ENCODE measurements at places on chromosomes 2 and 18. TPM values are rescaled to one million over a fixed set of nuclear protein-coding genes. Genes with fewer than 3 reads are reported as not detected.

The POTEC gene
- total RNA-seq: not detected

DNA sequence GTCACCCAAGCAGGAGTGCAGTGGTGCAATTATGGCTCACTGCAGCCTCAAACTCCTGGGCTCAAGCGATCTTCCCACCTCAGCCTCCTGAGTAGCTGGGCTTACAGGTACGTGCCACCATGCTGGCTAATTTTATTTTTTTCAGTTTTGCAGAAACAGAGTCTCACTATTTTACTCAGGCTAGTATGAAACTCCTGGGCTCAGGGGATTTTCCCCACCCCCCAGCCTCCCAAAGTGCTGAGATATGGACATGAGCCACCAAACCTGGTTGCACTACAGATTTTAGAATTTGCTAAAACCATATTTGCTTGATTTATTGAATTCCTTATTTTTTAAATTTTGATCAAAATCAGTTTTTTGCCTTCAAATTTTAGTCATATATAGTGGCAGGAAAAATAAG, 1553.4 kb downstream of the LRP1B start:
- DNase-seq: no peak

GRCh38 chr2:29446847-29447246, 331.6 kb downstream of the CLIP4 start:
- peak; percentile 34 for DNase-seq

GRCh38 chr2:149715005-149715592, 127.5 kb upstream of the MMADHC start:
- DNase-seq: peak; percentile 77

Measured in RPMI7951 (cell line).